ENCODE measurements at places on chromosomes 4 and X.

GRCh38 chrX:73481521-73481920 lies 34.7 kb downstream of the CDX4 start:
- DNase-seq: no peak

GRCh38 chrX:150257353-150258175 lies 105.6 kb upstream of the MAMLD1 start:
- no peak for DNase-seq

- DNase-seq: no peak
Measured at GRCh38 chrX:40700640-40701342, 34.6 kb downstream of the MED14 start.

- no peak for DNase-seq
Measured at GRCh38 chr4:118839221-118839927, 3.4 kb upstream of the SEC24D start.

GRCh38 chrX:53223955-53224859 lies 800 bp downstream of the KDM5C start:
- no peak for DNase-seq

DNA sequence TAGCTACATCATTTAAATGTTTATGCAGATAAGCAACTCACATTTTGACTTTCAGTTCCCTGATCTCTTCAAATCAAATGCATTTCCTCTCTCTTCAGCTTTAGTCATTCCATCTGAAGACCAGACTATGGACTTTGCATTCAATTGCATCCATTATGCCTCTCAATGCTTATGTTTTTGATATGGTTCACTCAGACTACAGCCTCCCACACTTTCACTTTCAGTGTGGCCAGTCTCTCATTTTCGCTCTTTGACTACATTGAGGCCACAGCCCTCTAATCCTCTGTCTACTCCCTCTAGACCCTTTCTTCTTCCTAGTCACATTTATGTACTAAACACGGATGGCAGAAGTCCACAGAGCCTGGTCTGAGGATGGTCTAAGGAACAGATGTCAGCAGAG lies 24.5 kb upstream of the VEGFC start:
- no peak for DNase-seq

DNA sequence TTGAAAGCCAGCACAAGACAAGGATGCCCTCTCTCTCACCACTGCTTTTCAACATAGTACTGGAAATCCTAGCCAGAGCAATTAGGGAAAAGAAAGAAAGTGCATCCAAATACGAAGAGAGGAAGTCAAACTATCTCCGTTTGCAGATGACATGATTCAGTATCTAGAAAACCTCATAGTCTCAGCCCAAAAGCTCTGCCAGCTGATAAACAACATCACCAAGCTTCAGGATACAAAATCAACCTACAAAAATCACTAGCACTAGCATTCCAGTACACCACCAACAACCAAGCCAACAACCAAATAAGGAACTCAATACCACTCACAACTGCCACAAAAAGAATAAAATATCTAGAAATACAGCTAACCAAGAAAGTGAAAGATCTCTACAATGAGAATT lies 38.6 kb downstream of the COX7B2 start:
- no peak for DNase-seq

- no peak for DNase-seq
Measured at GRCh38 chr4:147780137-147780777, 48.4 kb downstream of the ARHGAP10 start.

- DNase-seq: no peak
Measured at GRCh38 chrX:150506486-150506885, 61.9 kb upstream of the MTM1 start.

DNA sequence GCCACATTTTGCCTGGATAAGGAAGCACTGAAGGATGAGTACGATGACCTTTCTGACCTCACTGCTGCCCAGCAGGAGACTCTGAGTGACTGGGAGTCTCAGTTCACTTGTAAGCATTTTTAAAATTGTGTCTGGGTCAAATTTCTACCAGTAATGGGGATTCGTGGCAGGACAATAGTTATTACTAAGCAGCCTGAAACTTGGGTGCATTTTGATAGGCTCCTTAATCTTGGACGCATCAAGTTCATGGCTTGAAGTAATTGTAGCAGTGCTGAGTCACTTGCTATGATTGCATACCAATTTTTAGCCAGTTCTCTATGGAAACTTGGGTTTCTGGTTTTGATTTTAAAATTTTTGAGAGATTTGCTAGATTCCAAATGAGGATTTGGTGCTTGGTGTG lies 4.3 kb downstream of the PGRMC1 start:
- no peak for DNase-seq

DNA sequence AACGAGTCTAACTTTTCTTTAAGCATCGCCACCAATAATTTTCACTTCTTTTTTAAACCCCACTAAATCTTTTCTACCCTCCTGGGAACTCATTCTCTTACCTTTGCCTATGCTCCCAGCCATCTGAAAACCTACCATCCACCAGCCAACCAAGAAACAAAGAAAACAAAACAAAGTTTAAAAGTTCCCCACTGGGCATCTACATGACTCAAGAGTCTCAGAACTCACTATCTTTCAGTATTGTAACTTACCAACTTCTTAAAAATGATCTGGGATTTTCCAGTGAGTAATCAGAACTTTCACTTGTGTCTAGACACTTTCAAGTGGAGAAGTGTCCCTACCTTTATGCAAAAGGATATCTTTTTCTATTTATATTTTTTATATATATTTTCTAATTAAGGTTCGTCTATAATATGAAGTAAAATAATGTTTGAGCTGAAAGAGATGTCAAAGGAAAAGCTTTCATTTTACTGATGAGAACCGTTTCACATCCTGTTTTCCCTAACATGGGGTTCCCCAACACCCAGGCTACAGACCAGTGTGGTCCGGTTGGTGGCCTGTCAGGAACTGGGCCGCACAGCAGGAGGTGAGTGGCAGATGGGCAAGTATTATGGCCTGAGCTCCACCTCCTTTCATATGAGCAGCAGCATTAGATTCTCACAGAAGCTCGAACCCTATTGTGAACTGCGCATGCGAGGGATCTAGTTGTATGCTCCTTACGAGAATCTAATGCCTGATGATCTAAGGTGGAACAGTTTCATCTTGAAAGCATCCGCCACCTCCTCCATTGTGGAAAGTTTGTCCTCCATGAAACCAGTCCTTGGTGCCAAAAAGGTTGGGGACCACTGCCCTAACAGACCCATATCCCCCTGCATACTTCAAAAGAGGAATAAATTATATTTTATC lies 9.8 kb upstream of the TIGD2 start:
- no peak for DNase-seq

DNA sequence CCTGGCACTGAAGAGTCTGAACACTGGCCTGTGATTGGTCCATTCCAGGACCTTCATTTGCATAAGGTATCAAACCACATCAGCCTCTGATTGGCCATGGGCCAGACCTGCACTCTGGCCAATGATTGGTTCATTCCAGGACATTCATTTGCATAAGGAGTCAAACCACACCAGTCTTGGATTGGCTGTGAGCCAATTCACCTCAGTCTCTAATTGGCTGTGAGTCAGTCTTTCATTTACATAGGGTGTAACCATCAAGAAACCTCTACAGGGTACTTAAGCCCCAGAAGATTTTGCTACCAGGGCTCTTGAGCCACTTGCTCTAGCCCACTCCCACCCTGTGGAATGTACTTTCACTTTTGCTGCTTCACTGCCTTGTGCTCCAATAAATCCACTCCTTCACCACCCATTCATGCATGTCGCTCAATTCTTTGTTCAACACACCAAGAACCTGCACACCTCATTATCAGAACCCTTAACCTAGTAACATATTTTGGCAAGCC lies 14.2 kb upstream of the HERC5 start:
- DNase-seq: no peak
